ENCODE measurements at places on chromosomes 7 and 10.

DNA sequence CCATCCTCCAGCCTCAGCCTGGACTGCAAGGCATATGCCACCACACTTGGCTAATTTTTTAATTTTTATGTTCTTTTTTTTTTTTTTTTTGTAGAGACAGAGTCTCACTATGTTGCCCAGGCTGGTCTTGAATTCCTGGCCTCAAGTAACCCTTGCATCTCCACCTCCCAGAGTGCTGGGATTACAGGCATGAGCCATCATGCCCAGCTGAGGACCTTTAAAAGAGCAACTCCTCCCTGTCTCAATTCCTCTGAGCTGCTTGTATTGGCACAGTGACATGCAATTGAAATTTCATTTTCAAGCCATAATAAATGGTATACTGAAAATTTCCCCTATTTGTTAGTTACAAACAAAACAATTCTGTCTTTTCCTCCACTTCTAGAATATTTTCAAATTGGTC is 19.5 kb downstream of the DNAJB9 start:
- DNase-seq: no peak

DNA sequence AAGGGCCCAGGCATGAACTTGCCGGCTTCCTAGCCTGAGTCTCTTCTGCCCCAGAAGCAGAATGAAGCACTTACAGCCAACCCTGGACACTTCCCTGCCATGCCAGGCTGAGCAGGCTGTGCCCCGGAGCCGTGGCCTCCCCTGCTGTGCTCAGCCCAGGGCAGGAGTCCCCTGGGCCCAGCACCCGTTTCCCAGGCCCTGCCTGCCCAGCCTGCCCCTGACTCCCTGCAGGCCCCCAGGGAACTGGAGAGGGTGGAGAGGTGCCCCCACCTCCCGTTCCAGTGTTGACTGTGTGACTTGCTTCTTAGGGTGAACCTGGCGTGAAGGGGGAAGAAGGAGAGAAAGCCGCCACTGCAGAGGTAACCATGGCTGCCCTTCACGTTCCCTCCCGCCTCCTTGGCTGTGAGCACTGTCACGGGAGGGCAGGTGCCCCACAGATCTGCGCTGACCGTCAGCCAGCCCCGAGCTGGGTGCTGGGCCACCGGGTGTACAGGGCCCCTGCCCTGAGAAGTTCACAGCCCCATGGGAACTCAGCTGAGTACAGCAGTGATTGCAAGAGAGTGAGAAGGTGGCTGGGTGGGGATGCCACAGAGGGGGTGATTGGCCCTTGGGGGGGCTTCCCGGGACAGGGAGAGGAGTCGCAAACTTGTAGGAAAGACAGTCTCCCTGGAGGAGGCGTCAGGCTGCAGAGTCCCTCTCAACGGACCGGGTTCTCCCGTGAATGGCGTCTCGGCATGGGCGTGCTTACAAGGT is 75.9 kb downstream of the MYL10 start:
- DNase-seq: peak; percentile 6

DNA sequence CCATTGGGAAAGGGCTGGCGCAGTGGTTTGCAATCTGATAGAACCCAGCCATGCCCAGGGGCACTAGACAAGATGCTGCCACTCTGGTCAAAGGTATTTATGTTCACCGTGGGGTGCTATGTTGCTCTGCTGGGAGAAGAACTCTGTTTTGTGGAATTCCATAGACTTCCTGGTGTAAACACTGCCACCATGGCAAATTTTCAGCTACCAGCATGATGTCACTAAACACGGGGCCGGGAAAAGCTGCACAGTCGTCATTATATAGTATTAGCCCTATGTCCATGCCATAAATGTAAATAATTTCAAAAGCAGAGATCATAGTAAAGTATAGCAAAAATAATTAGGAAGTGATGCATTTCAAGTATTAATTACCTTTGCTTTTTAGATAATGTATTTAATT is 500.6 kb downstream of the PARD3 start:
- no peak for DNase-seq

DNA sequence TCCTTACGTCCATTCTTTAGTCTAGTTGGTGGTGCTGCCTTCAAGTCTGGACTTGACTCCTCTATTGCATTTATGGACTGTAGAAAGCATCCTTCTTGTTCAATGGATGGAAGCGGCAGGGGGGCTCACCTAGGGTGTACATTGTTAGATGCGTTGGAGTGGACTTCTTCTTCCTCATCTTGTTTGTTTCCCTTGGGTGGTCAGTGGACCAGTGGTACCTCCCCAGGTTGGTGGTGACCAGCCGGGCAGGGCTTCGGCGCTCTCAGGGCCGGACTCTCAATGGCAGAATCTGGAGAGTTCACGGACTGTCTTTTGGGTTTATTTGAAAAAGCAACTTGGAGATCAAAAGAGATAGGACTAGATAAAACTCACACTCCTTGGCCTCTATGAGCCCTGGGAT is 6.2 kb upstream of the BTBD16 start:
- DNase-seq: no peak

GRCh38 chr7:139855498-139856270 is 26.6 kb downstream of the TBXAS1 start:
- peak; percentile 36 for DNase-seq

DNA sequence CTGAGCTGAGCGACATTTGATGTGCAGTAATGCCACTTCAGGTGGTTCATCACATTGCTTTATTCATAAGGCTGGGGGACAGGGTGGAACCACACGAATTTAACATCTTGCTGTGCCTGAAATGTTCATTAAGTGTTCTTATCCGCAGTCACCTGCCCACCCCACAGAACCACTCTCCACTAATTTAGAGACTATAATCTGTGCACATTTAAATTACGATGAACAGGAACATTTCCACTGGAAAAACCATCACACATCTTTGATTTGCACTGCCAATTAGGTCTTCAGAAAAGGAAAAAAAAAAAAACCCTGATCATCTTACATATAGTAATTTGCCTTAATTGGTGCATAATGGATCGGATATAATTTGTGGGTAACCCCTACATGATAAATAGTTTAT is 2.3 kb downstream of the CDCA7L start:
- no peak for DNase-seq

- no peak for DNase-seq
Measured at GRCh38 chr10:16947069-16947468, 129.8 kb upstream of the RSU1 start.

- DNase-seq: no peak
Measured at GRCh38 chr10:97050205-97050745, 135.5 kb downstream of the SLIT1 start.

DNA sequence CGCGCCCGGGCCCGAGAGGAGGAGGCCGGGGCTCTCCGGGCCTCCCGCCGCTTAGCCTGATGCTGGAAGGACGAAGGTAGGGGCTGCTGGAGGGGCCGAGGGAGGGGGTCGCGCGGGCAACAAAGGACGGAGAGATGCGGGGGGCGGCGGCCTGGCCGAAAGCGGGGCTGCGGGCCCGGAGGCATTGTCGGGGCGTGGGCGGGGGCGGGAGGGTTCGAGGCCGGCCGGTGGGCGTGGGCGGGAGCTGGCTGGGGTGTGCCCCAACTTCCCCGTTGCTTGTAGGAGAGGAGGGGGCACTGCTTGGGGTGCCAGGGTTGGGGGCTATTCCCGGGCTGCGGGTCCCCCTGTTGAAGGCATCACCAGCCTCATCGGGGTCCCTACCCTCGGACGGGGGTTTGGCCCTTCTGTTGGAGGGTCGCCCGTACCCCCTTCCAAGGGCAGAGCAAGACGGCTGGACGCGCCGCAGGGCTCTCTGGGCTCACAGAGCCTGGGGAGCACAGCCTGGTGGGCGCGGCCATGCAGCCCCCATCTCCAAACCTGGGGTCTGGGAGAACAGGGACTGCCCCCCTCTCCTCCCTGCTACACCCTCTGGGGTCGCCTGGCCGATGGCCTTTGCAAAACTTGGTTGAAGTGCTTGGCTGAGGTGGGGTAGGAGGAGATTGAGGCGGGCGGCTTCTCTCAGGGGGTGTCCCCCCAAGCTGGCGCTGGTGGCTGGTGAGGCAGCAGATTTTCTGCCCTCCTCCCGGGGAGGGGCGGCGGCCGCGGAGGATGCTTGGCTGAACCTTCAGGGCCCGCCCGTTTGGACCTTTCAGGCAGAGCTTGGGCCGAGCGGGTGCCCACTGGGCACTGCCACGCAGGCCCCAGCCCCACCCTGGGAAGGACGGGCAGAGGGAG is 699 bp downstream of the CLIP2 start:
- DNase-seq: peak; percentile 72

- no peak for DNase-seq
Measured at GRCh38 chr10:104109908-104110662, 11.9 kb upstream of the SFR1 start.

GRCh38 chr7:30212701-30213111 is 71.7 kb upstream of the ZNRF2 start:
- no peak for DNase-seq

GRCh38 chr10:71474702-71475242 is 78.1 kb downstream of the CDH23 start:
- DNase-seq: no peak

GRCh38 chr7:125059861-125060456 is 130.3 kb upstream of the POT1 start:
- DNase-seq: no peak

DNA sequence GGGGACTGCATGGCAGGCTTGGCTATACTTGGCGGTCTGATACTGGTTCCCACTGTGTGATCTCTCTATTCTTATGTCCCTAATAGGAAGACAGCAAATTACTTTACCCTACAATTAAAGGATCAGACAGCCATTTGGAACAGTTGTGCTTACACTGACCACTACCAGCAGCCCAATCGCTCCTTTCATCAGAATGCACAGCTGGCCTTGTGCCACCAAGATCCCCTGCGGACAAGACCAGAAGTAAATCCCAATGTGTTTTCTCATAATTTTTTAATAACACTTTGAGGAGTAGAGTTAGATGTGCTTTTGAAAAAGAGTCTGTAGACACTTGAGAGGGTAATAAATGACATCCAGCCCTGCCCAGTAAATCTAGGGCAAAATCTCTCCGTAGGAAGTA is 297.2 kb upstream of the ZNF32 start:
- no peak for DNase-seq

DNA sequence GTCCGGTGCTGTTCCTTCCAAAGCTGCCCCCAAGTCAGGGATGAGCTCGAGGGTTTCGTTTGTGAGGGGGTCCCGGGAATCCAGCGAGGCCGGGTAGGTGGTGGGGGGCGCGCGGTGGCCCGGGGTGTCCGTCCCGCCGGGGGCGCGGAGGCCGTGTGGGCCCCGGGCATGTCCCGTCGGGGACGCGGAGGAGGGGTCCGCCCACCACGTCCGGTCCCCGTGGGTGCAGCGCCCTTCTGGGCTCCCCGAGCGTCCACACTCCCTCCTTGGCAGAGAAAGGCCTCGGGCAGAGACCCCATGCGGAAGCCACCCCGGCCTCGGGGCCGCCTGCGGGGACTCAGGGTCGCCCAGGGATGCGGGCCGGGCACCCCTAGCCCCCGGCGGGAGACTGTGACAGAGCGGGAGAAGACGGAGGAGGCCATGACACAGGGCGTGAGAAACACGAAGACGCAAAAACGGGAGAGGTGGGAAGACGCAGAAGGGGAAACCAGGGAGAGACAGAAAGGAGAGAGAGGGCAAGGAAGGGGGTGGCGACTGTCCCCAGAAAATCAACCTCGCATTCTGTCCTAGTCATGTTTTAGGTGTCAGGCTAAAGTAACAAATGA is 640 bp upstream of the ZNF425 start:
- DNase-seq: peak; percentile 75

- DNase-seq: no peak
Measured at GRCh38 chr7:98978672-98979071, 100.3 kb downstream of the TRRAP start.

GRCh38 chr7:131546126-131546525 is 10.3 kb downstream of the PODXL start:
- DNase-seq: no peak

- no peak for DNase-seq
Measured at GRCh38 chr10:42867571-42867970, 85.0 kb downstream of the BMS1 start.

- no peak for DNase-seq
Measured at GRCh38 chr7:135190703-135191102, 20.2 kb upstream of the CYREN start.

DNA sequence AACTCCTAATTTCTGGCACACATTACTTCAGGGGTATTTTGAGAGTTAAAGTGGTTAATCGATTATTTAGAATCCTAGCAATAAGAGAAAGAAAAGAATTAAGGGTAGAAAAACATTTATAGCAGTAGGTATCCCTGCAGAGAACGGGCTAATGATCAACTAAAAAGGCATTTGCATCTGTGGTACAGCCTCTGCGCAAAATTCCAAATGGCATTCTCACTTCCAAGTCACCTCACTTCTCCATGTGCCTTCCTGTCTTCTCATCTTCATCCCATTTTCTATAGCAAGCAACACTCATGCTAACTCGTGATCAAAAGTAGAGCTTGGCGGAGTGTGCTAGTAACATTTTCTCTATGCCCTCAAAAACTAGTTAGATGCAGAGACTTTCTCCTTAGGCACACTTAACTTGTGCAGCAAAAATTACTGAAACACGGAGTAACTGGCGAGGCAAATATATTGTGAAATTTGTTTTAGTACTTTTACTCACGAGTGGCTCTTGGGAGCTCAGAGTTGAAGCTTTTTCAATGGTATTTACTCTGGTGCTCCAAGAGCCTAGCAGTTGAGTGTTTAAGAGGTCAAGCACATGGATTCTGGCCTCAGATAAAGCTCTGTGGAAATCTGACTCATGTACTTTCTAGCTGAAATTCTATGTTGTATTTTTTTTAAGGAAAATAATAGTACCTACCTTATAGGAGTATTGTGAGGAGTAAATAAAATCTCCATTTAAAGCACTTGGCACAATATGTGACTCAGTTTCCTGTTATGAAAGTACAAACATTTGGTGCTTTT is 65.1 kb downstream of the MET start:
- DNase-seq: no peak

GRCh38 chr10:88152728-88153133 is 289.3 kb downstream of the PTEN start:
- no peak for DNase-seq

GRCh38 chr10:86681047-86681446 is 12.7 kb downstream of the LDB3 start:
- no peak for DNase-seq

DNA sequence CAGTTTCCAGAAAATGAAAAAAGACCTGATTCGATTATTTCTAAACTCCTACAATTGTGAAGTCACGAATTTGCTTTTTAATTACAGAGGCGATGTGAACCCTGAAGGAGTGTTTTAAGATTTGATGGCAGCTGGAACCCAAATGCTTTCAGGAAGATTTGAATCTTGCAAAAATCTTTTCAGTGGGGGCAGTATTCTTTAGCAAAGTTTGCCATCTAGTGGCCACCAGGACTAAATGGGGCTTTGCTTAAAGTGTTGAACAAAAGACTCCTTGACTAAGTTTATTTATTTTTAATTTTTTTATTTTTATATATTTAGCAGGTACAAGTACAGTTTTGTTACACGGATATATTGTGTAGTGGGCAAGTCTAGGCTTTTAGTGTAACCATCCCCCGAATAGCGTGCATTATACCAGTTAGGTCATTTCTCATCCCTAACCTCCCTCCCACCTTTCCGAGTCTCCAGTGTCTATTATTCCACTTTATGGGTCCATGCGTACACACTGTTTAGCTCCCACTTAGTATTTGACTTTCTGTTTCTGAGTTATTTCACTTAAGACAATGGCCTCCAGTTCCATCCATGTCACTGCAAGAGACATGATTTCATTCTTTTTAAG is 98.8 kb downstream of the CACNB2 start:
- peak; percentile 24 for DNase-seq

GRCh38 chr10:36766940-36767339 is 358.5 kb upstream of the ANKRD30A start:
- no peak for DNase-seq
